Mucosa of gallbladder (tissue), 1 donor: ENCODE measurements at places on chromosomes 16 and 17. TPM values are rescaled to one million over a fixed set of nuclear protein-coding genes. Genes with fewer than 3 reads are reported as not detected.

The MEOX1 gene
- 5.0 TPM for total RNA-seq

The IGFALS gene
- total RNA-seq: 29.3 TPM

The KCNJ18 gene
- not detected for total RNA-seq

The HOXB9 gene
- total RNA-seq: 0.26 TPM

The C16orf86 gene
- total RNA-seq: 6.4 TPM

The SLC6A4 gene
- total RNA-seq: not detected

The ZSCAN10 gene
- 0.37 TPM for total RNA-seq

The PFN1 gene
- 484 TPM for total RNA-seq

The TBC1D3I gene
- total RNA-seq: 1.4 TPM

The UNC13D gene
- total RNA-seq: 26.4 TPM

The TNP2 gene
- total RNA-seq: not detected

The SMPD3 gene
- 225 TPM for total RNA-seq

GRCh38 chr17:74446551-74447500 is 14.9 kb downstream of the GPRC5C start:
- no peak for DNase-seq

DNA sequence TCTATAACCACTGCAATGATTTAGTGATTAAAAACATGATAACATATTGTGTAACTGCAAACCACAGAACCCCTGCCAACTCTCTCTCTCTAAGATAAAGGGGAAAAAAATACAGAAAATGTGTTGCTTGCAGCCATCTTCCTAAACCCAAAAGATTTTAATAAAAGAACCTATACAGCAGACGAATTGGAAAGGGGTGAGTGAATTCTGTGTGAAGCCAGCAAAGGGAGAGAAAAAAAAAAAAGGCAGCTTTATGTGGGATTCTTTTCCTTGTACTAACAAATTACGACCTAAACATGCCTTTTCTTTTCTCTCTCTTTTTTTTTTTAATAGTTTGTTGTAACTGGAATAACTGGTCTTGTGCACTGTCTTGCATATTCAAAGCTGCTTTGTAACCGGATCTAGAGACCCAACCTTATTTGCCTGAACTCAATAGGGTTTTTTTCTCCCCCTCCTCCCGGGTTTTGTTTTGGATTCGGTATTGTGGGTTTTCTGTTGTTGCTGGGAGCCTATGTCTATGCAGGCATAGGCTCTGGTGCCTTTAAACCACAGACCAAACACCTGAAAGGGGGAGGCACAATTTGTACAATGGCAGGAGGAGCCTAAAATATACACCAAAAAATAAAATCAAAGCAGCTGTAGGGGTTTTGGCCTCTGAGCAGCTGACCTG is 7.0 kb upstream of the ZFHX3 start:
- DNase-seq: no peak

DNA sequence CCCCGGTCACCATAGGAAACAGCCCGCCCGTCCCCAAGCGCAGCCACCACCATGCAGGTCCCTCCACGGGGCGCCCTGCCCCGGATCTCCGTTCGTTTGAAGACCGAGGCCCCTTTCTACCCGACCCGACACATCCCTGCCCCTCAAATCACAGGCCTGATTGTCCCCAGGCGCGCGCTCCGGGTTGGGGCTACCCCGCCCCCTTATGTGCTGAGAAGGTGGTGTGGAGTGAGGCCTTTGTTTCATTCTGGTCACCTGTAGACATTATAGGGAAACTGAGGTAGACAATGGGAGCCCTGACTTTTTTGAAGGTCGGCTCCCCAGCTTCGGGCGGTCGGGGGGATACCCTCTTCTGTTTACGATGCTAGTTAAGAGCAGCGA is 763 bp upstream of the ACTG1 start:
- DNase-seq: peak; percentile 67

- DNase-seq: no peak
Measured at GRCh38 chr16:1950559-1950958, 3.9 kb downstream of the RPL3L start.

DNA sequence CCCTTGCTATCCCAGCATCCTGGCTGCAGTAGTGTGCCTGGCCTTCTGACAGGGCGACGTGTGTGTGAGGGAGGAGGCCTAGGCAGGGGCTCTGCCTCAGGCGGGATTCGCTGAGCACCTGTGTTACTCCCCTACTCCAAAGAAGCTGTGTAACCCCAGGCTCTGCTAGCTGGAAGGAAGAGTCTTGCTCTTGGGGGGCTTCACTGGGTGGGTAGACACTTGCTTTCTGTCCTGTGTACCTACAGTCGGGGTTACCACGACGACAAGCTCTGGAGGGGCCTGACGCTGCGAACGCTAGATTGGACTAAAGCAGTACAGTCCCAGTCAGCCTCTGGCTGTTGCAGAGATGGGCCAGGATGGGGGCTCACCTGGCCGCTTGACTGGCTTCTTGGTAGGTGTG is 9.5 kb downstream of the EXOC7 start:
- DNase-seq: no peak

DNA sequence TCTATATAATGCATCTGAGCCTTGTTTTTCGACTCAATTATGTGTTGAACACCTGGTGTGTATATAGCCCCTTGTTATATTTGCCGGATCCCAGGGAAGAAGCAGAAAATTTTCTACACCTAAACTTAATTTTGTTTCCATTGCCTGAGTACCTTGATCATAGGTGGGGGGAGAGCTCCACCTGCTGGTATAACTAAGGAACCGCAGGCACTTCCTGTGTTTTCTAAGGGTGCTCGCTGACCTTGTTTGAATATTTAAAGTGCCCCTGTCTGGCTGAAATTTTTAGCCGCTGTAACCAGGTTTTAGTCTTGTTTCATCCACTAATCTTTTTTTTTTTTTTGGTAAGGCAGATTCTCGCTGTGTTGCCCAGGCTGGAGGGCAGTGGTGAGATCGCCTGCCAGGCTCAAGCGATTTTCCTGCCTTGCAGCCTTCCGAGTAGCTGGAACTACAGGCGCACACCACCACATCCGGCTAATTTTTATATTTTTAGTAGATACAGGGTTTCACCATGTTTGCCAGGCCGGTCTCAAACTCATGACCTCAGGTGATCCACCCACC is 6.5 kb upstream of the NUBP1 start:
- DNase-seq: peak; percentile 69

DNA sequence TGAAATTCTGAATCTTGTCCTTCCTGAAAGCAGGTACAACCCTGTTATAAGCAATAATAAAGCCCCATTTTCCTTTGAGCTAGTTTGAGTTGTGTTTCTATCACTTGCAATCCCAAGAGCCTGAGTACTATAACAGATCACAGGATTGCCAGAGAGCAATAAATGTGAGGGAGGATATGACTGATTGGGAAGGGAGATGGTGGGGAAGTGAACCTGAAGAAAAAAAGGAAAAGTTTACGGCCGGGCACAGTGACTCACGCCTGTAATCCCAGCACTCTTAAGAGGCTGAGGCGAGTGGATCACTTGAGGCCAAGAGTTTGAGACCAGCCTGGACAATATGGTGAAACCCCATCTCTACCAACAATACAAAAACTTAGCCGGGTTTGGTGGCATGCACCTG is 80.4 kb downstream of the COX10 start:
- DNase-seq: no peak

- DNase-seq: no peak
Measured at GRCh38 chr16:27317738-27318391, 4.1 kb downstream of the IL4R start.

DNA sequence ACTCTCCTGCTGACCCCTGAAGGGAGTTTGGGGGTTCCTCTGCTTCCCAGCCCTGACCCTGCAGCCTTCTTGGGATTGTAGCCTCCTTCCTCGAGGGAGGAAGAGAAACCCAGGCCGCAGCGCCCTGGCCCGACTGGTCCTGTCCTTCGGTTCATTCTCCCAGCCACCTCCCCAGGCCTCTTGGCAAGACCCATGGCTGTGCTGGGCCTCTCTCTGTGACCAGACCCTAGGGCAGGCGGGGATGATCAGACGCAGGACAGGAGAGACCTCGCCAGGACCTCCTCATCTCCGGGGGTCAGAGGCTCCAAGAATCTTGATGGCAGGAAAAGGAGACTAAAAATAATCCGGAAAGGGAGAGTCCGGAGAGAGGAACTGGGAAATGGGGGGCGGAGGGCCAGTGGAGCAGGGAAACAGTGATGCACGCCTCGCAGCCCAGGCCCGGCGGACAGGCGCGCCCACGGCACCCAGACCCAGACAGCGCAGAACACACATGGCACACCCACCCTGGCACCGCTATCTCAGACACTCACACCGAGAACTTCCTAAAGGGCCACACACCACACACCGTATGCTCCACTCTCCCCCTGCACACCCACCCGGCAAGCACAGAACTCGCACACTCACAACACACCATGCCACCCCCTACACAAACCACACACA is 1.2 kb downstream of the ARHGEF15 start:
- DNase-seq: no peak

DNA sequence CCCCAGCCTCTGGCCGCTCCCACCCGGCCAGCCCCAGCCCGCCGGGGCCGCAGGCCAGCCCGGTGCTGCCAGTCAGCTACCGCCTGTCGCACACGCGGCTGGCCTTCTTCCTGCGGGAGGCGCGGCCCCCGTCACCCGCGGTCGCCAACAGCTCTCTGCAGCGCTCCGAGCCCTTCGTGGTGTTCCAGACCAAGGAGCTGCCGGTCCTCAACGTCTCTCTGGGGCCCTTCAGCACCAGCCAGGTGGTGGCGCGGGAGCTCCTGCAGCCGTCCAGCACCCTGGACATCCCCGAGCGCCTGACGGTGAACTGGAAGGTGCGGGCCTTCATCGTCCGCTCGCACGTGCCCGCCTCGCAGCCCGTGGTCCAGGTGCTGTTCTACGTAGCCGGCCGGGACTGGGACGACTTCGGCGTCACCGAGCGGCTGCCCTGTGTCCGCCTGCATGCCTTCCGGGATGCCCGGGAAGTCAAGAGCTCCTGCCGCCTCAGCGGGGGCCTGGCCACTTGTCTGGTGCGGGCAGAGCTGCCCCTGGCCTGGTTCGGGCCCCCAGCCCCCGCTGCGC is 46.8 kb downstream of the TMEM132E start:
- peak; percentile 31 for DNase-seq

DNA sequence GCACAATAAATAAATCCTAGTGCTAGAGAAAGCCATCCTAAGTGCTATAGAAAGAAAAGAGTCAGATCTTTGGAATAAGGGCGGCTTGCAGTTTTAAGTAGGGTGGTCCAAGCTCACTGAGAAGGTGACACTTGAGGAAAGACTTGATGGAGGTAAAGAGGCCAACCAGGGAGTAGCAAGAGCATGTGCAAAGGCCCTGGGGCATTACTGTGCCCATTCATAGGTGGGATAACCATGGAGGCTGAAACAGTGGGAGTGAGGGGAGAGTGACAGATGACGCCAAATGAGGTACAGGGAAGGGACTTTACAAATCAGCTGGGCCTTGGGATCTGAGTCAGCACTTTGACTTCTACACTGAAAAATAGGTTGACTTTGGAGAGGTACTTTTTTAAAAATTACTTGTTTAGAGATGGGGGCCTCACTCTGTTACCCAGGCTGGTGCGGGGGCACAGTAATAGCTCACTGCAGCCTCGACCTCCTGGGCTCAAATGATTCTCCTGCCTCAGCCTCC is 115.5 kb downstream of the ABCC1 start:
- DNase-seq: no peak

DNA sequence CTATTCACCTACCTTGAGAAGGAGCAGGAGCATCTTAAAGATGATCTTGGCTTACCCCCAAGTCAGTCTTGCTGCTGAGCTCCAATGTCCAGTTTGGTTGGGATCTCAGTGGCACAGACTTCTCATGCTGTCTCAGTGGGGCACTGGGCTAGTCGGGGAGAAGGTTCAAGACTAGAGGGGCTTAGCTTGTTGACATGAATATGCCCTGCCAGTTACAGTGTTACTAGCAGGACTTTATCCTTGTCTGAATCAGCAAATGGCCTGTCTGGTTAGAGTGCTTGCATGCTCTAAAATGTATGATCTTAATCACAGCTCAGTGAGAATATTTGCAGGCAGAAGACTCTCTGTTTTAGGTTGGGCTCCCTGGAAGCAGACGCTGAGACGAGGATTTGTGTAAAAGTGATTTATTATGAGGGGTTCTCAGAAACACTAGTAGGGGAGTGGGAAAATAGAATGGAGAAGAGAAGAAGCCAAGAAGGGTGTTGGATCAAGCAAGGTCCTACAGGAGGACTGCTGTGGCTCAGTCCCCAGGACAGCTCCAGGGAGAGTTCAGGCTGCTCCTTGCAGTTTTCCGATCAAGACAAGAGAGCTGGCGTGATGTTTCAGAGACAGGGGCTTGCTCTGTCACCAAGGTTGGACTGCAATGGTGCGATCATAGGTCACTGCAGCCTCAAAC is 150.4 kb upstream of the HS3ST2 start:
- DNase-seq: no peak

- no peak for DNase-seq
Measured at GRCh38 chr17:33258296-33258695, 34.8 kb downstream of the ASIC2 start.

- peak; percentile 84 for DNase-seq
Measured at GRCh38 chr17:38871247-38872015, 1.6 kb downstream of the LASP1 start.

DNA sequence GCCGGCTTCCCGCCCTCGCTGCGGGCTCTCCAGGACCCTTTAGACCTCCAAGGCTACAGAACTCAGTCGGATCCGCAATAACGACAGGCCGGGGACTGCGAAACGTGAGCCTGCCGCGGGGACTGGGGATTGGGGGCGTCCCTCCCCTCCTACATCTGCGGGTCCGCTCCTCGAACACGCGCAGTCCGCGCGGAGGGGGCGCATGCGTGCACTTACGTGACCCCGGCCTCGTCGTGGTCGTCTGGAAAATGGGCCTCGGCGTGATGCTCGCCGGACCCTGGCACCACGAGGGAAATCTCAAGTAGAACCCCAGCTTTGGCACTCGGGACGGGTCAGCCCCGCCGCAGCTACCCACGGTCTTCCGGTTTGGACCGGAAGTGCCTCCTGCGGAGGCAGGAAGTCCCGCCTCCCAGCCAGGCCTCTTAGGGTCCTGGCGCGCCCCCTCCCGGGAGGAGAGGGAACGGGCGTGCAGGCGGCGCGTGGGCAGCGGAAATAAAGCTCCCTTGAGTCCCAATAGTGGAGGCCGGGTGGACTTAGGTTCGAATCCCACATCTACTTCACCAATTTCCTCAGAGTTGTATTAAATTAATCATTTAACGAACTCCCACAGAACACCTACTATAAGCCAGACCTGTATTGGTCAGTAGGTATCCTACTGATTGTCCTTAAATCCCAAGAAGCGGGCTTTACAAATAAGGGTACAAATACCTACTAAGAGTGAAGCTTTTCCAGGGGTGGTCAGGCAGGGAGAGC is at the start of gene TAF1C:
TAF1C (minus strand) TSS at position 373 of the 753 bp plus-strand sequence. CDS start 2,069 bp downstream, outside the sequence.
- DNase-seq: peak; percentile 94

- no peak for DNase-seq
Measured at GRCh38 chr17:10428781-10429180, 7.0 kb upstream of the MYH8 start.

DNA sequence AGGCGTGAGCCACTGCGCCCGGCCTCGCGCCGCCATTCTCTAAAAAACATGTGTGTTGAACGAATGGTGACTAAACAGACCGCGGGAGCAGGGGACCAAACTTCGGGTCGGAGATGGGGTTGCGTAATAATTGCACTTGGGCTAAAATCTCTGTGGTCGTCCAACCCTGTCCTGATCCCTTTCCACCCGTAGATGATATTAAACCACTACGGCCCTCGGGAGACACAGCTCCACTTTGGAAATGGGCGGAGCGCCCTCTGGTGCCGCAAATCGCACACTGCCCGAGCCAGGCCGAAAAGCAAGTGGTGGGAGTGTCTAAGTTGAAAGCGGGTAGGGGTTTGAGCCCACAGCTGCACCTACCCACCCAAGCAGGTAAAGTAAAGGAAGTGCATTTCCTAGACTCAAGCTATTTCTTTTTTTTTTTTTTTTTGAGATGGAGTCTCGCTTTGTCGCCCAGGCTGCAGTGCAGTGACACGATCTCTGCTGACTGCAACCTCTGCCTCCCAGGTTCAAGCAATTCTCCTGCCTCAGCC is 17.0 kb downstream of the CAVIN1 start:
- peak; percentile 81 for DNase-seq
